ENCODE measurements at places on chromosomes 3 and 15. TPM values are rescaled to one million over a fixed set of nuclear protein-coding genes. Genes with fewer than 3 reads are reported as not detected.

The CHRNA7 gene
- 14.3 TPM for total RNA-seq

- DNase-seq = no peak
These were observed 6.2 kb upstream of the ATP13A4 start for GRCh38 chr3:193560870-193561269.

GRCh38 chr3:185983495-185984141 is 45.8 kb upstream of the TRA2B start:
- peak; percentile 94 for DNase-seq

The MORC1 gene
- total RNA-seq = 0.06 TPM

The CHST13 gene
- 0.28 TPM for total RNA-seq

DNA sequence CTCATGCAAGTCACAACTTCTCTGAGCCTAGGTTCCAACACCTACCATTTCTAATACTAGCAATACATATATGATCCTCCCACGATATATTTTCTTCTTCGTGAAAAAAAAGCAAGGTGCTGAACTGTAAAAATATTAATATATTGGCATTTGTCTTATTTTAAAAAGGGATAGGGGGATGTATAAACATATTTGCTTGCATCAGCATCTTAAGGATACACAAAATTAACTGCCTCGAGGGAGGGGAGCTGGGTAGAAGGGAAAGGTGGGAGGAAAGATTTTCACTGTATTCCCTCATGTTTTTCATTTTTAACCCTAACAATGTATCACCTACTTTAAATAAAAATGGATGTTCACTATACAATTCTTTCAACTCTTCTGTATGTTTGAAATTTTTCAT is 1.3 kb downstream of the HACD2 start:
- DNase-seq = no peak

The NAA50 gene
- total RNA-seq = 85.1 TPM

The DNAJC17 gene
- total RNA-seq = 47.4 TPM

Data from spinal cord (tissue), 10 donors.